ENCODE measurements at places on chromosomes 6 and 20.

GRCh38 chr6:2363211-2363610, 117.8 kb upstream of the GMDS start:
- peak; percentile 64 for DNase-seq

- DNase-seq = peak; percentile 6
These were observed 338.7 kb upstream of the ARID1B start for GRCh38 chr6:156438350-156438923.

GRCh38 chr6:121338366-121338765, 4.1 kb upstream of the TBC1D32 start:
- no peak for DNase-seq

DNA sequence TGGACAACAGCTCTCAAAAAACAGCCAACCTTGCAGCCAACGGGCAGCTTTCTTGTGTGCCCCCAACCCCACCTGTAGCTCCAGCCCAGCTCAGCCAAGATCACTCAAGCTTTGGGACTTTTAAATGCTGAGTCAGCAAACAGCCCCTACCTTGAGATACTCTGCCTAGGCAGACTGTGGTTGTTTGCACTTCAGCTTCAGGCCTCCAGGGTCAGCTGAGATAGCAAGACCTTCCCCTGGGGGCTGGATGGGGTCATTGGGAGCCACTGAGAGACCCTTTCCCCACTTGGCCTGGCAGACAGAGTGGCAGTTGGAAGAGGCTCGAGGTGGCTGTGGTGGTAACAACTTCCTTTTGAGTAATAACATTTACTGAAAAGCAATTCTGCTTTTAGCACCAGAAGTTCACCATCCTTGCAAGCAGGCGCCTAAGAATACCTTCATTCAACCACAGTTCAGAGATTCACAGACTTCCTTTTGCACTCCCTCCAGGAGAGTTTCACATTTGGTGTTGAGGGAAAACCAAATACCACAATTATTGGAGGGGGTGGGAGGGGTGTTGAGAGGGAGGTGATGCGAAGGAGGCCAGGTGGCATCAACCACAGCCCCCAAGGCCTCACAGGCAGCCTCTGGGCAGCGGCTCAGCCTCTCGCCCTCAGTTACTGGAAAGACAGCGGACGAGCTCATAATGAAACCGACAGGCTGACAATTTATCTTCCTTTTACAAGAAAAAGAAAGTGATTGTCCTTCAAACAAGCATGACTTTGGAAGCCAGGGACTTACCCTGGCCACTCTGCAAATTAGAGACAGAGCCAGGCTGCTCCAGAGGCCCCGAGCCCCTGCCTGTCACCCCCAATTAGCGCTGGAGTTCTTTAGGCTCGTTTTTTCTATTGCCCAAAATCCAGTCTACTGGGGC, 148.1 kb downstream of the CEBPB start:
- DNase-seq = no peak

DNA sequence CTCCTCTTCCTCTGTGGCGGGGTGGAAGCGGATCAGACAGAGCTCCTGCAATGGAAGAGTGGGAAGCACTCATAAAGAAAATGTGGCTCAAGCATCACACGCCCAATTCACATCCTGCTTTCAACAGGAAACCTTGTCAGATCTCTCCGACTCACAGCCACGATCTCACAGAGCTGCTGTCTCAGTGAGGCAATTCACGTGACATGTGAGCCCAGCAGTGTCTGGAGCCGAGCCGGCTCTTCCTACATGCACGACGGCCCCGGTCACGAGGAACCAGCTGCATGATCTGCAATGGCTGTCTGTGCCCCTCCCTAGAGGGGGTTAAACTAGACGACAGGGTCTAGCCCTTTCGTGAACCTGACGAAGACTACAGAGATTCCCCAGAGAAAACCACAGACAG, 29.5 kb upstream of the TCFL5 start:
- no peak for DNase-seq

GRCh38 chr6:47310131-47310480, 401 bp upstream of the TNFRSF21 start:
- no peak for DNase-seq

GRCh38 chr6:11556309-11556708, 18.8 kb downstream of the TMEM170B start:
- DNase-seq = no peak

GRCh38 chr6:149567194-149567586, 1.0 kb downstream of the GINM1 start:
- no peak for DNase-seq

DNA sequence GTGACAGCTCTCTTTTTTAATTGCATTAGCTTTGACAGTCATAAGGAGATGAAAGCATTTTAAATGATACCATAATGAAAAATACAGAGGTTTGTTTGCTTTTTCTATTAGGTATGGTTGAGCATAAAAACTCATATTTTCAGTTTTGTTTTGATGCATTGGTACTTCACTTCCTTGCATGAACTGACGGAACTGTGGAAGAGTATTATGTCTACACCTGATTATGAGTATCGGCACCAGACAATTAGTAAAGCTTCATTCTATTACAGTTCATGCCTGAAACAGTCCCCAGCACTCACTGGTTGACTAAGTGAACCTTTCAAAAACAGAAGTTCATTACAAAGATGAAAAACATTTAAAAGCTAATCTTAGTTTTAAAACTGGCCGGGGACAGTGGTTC, 593.0 kb downstream of the GRIK2 start:
- DNase-seq = no peak

DNA sequence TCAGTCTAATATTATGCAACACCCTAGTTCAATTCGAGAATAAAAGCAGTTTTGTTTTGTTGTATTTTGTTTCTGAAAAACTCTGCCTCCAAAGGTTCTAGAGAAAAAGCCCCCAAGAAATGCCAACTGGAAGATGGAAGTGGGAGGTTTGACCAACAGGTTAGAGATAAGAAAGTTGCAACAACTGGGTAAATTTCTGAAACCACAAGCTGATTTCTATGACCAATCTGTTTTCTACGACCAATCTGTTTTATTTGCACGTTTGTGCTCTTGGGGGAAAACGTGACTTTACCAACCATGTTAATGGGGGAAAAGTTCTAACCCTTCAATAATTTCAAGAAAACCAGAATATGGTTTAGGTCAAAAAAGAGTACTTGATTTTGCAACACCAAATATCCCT, 173.2 kb downstream of the PDE7B start:
- DNase-seq = no peak

GRCh38 chr6:90485635-90486277, 101.1 kb downstream of the MAP3K7 start:
- no peak for DNase-seq

DNA sequence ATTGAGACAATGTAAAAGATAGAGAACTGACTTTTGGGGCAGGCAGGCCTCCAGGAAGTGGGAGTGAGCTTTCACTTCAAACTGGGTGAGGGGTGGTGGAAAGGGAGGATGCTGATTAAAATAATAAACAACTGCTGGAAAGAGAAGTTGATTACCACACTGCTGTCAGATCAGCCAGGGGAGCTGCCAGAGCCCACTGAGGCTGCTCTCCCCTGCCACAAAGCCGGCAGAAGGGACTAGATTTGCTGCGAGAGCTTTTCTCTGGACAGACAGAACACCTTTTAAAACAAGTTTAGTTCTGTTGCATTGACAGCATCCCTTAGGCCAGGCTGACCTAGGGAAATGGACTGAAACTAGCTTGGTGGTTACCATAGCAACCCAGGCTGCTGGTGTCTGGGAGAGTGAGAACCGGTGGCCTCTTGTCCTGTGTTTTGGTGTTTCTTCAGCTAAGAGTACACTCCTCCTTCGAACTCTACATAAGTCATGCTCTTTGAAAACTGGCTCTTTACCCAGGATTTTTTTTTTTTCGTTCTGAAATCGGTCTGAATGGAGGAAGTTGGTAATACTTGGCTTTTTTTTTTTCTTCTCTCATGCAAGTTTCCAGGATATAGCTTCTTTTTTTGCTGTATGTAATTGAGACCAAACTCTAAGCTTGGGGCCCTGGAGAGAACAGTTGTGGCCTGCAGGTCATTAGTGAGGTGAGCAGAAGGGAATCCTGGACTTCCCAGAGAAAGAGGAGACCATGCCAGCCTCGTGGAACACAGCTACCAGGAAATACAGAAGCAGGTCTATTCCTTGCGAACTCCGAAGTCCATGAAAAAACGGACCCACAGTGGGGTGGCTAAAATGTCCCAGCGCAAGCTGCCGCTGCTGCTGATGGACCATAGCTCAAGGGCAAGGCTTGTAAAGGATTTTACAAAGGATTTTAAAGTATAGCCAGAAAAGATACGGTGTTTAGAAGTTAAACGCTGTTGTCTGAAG, 374.4 kb downstream of the UTRN start:
- DNase-seq = no peak

- DNase-seq = no peak
These were observed 164.2 kb downstream of the PRL start for GRCh38 chr6:22132656-22133055.

DNA sequence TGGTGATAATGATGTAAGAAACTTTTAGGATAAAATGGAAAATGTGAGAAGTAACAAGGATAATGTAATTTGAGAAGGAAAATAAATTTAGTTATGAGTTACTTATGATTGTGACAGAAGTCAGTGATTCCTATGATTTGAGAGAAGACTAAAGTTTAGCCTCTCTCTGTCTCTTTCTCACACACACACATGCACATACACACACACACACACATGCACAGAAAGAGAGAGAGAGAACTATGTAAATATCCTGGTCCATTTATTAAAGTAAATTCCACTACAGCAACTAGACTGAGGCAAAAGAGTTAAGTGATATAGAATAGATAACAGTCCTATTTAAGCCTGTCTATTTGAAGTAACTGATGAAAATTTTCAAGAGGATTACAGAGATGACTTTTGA, 375.2 kb downstream of the CD109 start:
- DNase-seq = no peak

GRCh38 chr6:109794201-109794923, 103.3 kb downstream of the FIG4 start:
- DNase-seq = peak; percentile 55

DNA sequence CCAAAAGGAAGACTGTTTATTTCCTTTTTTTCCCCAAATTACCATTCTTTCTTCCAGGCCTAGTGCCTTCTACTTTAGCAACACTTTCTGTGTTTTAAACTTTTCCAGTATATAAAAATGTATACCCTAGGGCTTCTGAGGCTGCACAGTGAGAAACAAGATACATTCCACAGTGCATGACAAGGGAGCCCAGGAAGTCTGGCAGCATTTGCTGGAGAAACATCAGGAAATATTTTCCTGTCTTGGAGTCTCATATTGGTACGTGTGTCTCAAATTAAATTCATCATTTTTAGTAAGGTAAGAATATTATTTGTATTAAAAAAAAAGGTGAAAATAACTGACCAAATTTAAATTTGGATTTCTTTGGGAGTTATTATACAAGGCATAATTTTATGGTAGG, 662.6 kb downstream of the RFPL4B start:
- DNase-seq = no peak

DNA sequence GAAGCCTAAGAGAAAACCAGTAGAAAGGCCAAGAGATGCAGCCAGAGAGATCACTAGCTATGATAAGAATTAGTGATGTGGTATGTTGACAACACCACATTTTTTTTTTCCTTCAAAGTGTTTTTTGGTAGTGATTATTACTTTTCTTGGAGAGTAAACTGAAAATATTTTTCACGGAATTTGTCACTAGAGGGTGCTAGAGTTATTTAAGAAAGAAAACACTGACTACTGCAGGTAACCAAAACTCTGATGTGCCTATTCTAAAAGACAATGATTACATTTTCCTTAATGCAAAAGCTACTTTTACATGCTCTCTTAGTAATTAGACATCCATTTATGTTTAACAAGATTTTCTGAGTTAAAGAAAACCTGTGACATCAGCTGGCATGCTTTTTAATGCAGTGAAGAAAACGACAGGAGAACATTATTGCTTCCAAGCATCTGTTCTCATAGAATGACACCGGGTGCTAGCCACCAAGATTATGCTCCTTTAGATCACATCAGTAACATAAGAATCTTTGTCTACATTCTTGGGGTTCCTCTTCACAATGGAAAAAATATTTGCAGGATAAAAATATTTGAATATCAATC, 28.8 kb downstream of the RWDD2A start:
- peak; percentile 47 for DNase-seq

GRCh38 chr6:17863901-17864754, 123.3 kb downstream of the KIF13A start:
- peak; percentile 94 for DNase-seq

GRCh38 chr6:125206389-125206788, 52.8 kb downstream of the TPD52L1 start:
- no peak for DNase-seq

- DNase-seq = no peak
These were observed 229.7 kb upstream of the HTR1E start for GRCh38 chr6:86707545-86708120.

- no peak for DNase-seq
These were observed 48.9 kb downstream of the DUSP22 start for GRCh38 chr6:340991-341827.

DNA sequence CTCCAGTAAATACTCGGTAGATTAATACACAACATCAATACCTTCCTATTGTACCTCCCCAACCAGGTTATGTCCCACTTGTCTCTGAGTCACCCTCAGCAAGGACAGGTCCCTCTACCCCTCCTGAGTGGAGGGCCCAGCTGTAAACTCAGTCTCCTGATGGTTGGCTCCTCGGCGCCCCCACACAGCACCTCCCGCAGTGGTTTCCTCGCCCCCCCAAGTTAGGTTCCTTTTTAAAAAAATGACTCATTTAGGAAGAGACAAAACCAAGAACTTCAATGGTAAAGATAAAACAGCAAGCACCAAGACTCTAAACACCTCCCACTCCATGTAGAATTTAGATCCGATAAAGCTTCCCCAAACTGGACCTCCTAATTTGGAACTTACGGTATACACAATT, 83.5 kb downstream of the TRERF1 start:
- DNase-seq = no peak

GRCh38 chr6:89596056-89596455, 42.5 kb downstream of the LYRM2 start:
- DNase-seq = no peak

GRCh38 chr20:4962241-4962855, 39.0 kb downstream of the SLC23A2 start:
- DNase-seq = no peak

All from epithelial cell of esophagus (primary cell).